Stimulated activated effector memory CD8-positive, alpha-beta T cell treated with anti-CD3 and anti-CD28 coated beads, Interleukin-12 subunit alpha, Interleukin-12 subunit beta, amount 100 ng/mL, for 72 hours (primary cell): ENCODE measurements at places on chromosomes 1 and 21.

DNA sequence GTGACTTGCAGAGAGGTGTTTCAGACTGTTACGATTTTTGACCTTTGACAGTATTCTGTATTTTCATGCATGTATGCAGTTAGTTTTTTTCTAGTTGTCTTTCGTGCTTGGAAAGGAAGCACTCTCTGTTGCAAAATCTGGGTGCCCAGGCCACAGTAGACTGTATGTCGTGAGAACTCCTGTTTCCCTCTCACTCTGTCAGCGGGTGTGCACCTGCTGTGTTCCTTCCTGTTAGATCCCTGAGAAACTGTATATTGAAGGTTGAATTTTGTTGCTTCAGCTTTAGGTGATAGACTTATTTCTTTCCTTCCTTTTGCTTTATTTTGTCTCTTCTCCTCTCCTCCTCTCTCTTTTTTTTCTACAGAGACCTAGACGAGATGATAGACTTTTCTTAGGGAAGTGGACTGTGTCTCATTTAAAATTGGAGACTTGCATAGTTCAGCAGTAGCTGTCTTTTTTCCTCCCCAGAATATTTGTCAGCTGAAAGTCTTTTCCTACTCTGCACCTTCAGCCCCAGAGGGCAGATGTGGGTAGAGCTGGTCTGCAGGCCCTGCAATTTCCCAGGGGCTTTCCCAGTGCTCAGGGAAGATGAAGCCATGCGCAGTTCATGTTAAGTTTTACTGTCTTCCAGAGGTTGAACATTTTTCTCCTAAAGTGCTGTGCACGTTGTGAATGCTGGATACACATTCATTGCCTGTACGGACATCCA, 1.4 kb downstream of the TRAPPC10 start:
- DNase-seq: no peak

DNA sequence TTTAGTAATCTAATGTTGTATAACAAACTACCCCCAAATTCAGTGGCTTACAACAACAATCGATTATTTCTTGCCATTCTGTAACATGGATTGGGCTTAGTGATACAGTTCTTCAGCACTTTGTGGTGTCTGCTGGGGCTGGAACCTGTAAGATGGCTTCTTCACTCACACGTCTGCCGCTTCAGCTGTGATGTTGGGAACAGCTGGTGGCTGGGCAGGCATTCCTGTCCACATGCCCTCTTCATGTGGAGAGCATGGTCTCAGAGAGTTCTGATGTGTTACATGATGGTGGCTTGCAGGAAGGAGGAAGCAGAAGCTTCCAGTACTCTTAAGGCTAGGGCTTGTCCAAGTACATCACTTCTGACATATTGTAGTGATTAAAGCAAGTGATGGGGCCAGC, 276.9 kb downstream of the PTBP2 start:
- DNase-seq: no peak

- DNase-seq: peak; percentile 75
These were observed 681 bp upstream of the UBXN10 start for GRCh38 chr1:20184997-20185833.

GRCh38 chr1:26432793-26433192, 672 bp downstream of the DHDDS start:
- DNase-seq: no peak

DNA sequence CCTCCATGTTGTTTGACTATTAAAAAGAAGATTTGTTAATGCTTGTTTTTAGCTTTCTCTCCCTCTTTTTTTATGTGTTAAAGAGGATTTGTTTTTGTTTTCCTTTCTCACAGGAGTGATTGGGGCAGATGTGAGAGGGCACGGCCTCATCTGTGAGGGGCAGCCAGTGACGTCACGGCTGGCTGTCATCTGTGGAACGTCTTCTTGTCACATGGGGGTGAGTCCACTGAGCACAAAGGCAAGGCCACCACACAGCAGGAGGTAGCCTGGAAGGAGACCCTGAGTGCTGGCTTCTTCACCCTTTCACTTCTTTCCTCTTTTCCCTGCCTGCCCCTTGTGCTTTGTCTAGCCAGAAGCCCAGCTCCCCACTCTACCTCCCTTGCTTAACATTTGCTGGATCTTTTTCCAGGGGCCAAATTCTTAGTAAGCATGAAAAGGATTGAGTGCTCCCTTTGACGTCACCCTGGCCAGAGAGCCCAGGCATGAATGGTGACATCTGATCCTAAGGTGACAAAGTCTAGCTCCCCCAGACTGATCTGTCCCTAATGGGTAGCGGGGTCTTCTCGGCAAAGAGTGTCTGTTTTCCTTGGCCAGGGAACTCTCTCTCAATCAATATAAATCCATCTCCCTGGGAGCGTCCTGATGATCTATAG, 257.2 kb downstream of the FGGY start:
- DNase-seq: no peak

DNA sequence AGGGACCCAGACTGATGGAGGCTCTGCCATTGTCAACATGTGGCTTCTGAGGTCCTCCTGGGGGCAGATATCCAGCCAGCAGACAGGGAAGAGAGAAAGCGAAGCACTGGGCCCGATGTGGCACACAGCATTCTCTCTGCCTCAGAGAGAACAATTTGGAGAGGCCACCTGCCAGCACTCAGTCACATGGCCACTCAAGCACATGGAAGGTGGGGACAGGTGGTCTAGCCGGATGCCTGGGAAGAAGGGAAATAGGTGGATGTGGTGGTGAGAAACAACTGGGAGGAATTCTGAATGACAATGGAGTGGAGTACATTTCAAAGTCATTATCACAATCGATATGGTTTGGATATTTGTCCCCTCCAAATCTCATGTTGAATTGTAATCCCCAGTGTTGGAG, 109.0 kb downstream of the UBE2U start:
- no peak for DNase-seq

DNA sequence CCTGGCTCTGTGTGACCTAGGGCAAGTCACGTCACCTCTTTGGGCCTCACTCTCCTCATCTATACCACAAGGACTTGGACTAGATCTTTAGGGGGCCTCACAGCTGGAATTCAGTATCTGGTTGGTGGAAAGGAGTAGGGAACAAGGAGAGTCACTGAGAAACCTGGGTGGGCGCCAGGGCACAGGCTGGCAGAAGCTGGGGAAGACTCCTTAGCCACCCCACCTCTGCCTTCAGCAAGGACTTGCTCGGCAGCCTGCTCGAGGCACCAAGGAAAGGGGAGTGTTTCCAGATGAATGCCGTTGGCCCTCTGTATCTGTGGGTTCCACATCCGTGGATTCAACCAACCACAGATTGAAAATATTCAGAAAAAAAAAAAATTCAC, 1.2 kb upstream of the OPTC start:
- no peak for DNase-seq

DNA sequence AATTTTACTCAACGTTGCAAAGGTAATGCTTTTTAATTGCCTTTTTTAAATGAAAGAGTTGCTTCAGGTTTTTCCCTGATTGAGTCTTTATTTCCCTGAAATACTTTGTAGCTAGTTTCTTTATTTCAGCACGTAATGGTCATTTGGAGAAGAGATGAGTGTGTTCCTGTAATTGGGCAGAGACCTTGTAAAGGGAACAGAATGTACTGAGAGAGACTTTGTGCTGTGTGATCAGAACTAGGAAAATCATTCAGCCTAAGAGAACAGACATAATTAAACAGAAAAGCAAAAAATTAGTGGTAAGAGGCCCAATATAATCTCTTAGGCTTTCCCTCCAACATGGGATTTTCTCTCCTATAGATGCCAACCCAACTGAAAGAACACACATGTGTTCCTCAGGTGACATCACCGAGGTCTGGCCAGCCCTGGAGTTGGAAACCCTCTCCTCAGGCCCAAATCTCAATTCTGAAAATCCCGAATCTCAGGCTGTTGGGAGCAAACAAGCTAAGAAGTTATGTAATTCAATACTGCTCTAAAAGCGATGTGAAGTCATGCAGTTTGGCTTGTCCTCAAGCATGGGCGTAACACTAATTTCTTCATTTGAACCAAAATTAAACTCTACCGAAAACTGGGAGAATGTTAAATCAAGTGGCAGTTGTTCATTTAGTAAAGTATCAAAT, 102.0 kb downstream of the TGFB2 start:
- DNase-seq: no peak

GRCh38 chr1:20480243-20480944, 5.6 kb downstream of the CAMK2N1 start:
- no peak for DNase-seq

DNA sequence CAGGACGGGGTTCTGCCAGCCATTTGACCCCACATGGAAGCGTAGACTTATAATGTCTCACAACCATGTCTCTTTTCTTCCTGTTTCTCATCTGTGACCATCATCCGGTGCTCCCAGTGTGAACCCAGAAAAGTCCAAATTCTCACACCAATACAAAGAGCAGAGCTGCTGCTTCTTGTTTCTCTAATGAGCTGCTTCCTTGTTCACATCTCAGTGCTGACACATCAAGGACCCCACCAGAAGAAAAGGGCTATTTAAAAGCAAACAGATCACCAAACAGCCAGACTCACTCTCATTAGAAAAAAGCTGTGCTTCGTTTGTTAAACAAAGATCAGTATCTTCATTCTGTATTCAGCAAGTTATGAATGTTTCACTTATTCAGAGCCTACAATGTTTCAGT, 835 bp upstream of the LCE1D start:
- no peak for DNase-seq

DNA sequence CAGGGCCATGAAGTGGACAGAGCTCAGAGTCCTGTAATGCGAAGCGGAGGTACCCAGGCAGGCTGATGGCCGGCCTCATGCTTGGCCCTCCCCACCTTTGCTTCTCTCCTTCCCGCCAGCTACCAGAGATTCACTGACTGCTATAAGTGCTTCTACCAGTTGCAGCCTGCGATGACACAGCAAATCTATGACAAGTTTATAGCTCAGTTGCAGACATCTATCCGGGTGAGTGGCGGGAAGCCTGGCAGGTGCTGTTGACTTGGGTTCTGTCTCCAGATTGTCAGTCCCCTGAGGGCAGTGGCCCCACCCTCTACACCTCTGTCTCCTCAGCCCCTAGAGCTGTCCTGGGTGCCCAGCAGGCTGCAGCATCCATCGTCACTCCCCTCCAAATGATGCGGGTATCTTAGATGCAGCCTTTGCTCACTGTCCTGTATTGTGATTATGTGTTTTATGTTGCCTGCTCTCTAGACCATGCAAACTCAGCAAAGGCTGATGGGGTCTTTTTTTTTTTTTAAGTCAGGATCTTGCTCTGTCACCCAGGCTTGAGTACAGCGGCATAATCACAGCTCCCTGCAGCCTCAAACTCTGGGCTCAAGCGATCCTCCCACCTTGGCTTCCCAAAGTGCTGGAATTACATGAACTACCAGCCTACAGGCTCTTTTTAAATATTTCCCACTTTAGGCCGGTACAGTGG, 9.6 kb upstream of the BGLAP start:
- DNase-seq: no peak

- no peak for DNase-seq
These were observed 11.7 kb downstream of the RNU5D-1 start for GRCh38 chr1:44719318-44719717.

GRCh38 chr1:160169553-160170399, 18.4 kb downstream of the ATP1A4 start:
- DNase-seq: no peak

DNA sequence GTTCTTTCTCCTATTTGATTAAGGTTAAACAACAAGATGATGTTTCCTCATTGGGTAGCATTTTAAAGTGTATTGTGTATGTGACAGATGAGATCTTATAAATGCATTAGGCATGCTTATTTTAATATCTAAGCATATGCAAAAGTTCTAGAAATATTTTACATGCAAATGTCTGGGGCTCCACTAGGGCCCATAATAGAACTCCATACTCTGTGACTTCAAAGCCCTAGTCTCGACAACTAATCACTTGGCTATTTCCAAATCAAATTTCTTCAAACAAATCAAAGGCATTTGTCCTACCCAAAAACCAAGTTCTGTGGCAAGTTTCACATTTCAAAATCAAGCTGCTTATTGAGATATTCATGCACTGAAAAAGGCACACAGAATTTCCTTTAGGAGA, 385.6 kb upstream of the ST6GALNAC5 start:
- DNase-seq: no peak

DNA sequence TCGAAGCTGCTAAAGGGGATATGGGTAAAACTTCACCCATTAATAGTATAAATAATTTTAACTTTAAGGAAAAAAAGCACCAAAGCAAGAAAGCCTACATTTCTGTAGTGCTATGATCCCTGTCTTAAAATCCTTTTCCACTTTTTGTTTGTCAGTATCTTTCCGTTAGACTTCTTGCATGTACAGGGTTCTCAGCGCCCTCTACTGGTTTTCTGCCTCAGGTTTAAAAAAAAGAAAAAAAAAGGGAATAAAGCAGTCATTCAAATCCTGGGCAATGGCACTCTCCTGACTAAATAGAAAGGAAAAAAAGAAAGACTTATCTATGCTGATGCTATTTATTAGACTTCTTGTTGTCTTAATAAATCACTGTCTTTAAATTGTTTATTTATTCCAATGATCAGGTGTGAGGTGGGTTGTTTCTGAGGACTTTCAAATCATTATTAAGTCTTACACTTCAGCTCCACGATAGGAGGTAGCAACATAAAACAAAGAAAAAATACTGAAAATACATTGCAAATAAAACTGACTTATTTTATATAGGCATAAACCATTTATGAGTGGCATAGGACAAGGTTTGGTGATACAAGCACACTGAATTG, 475.4 kb upstream of the NR5A2 start:
- DNase-seq: no peak

GRCh38 chr1:8343044-8343443, 25.1 kb downstream of the SLC45A1 start:
- DNase-seq: no peak

DNA sequence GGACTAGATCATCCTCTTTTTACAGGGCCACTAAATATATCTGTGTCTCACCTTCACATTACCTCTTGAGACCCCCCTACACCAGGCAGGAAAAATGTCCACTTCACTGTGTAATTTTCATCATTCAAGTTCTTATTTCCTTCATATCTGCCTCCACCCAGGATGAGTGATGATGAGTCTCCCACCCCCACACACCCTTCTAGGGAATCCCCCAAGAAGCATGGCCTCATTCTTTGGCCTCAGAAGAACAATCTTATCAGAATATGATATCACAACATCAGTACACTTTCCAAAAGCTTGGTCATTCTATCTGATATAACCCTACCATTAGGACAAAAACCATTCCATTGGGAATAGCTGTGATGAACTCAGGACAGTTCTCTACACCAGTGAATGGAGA, 170.3 kb upstream of the DUSP10 start:
- DNase-seq: no peak

GRCh38 chr1:53315046-53315445, 12.8 kb downstream of the LRP8 start:
- no peak for DNase-seq

DNA sequence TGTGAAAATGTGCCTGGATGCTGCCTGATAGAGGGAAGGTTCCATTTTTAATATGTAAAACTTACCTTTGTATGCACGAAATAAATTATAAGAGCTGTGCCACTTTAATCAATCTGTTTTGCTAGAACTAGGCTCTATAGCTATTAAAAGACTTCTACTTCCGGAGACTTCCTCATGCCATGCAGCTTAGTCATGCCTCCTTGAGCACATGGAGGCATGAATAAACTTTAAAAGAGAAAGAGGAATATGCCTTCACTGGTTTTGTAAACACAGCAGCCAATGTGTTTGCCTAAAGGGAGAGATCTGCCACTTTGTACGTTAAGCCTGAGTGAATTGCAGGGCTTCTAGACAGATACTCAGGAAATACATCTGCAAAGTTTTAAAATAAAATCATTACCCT, 604.6 kb downstream of the LRRIQ3 start:
- no peak for DNase-seq

GRCh38 chr1:118339400-118340124, 154.5 kb upstream of the SPAG17 start:
- DNase-seq: no peak

- no peak for DNase-seq
These were observed 306.3 kb upstream of the RGS18 start for GRCh38 chr1:191851799-191852595.
